ENCODE measurements at places on chromosomes 12 and 14. TPM values are rescaled to one million over a fixed set of nuclear protein-coding genes. Genes with fewer than 3 reads are reported as not detected.

DNA sequence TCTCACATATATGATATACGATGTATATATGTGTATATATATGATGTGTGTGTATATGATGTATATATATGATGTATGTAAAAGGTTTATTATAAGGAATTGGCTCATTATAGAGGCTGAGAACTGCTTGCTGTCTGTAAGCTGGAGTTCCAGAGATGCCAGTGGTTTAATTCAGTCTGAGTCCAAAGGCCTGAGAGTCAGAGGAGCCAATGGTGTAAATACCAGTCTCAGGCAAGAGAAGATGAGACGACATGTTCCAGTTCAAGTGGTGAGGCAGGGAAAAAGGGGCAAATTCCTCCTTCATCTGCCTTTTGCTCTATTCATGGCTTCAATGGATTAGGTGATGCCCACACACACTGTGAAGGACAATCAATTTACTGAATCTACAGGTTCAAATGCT, 17.1 kb upstream of the STYK1 start:
- no peaks in the 10 kb centered on the region for H3K27me3 ChIP-seq
- peaks cover 2% of the 10 kb centered on the region for H3K36me3 ChIP-seq

PRB2 gene
- total RNA-seq = not detected

DNA sequence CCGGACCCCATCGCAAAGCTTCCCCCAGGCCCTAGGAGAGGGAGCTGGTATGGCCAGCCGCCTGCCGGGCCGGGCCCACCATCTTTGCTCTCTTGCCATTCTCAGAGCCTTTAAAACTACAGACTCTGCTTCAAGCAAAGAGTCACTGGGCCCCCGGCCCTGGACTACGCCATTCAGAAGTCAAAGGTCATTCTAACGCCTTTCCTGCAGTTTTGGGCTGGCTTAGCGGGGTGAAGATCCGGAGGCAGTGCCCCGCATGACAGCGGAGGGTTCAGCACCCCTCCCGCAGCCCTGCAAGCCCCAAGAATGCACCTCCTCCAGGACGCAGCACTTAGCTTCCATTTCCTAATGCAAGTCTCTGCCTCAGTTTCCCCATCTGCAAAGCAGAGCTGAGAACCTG, 38.3 kb upstream of the MEG3 start:
- DNase-seq = no peak
- no peak overlapping the region for H3K27ac ChIP-seq
- no peaks in the 10 kb centered on the region for H3K4me1 ChIP-seq
- H3K4me3 ChIP-seq = no peak overlapping the region

GRCh38 chr14:65422088-65422834, 9.7 kb downstream of the FUT8 start:
- H3K4me1 ChIP-seq = peaks cover 32% of the 10 kb centered on the region
- no peaks in the 10 kb centered on the region for H3K27me3 ChIP-seq
- no peak for DNase-seq
- H3K27ac ChIP-seq = no peak overlapping the region
- peaks cover 30% of the 10 kb centered on the region for H3K36me3 ChIP-seq

- no peaks in the 10 kb centered on the region for H3K27me3 ChIP-seq
- H3K4me3 ChIP-seq = no peak overlapping the region
Observed at GRCh38 chr12:71029302-71029701, 108.8 kb upstream of the PTPRR start.
